Myocyte (in vitro differentiated cells): ENCODE measurements at places on chromosomes 7 and 10. TPM values are rescaled to one million over a fixed set of nuclear protein-coding genes. Genes with fewer than 3 reads are reported as not detected.
A peak's percentile ranks its signal among the peaks of the same experiment; 100 is the strongest.

GRCh38 chr7:111486472-111487142 is 75.7 kb downstream of the IMMP2L start:
- DNase-seq: peak; percentile 75

GRCh38 chr7:33707427-33707826 is 197.9 kb upstream of the BMPER start:
- DNase-seq: peak; percentile 45

The SAMD9 gene
- 15.0 and 17.6 TPM in 2 replicates for total RNA-seq

- DNase-seq: no peak
Measured at GRCh38 chr10:98855403-98856189, 380.1 kb downstream of the HPSE2 start.

GRCh38 chr10:80041162-80041561 is 37.3 kb upstream of the TMEM254 start:
- no peak for DNase-seq
